ENCODE measurements at places on chromosomes 3 and 15.
A peak's percentile ranks its signal among the peaks of the same experiment; 100 is the strongest.

DNA sequence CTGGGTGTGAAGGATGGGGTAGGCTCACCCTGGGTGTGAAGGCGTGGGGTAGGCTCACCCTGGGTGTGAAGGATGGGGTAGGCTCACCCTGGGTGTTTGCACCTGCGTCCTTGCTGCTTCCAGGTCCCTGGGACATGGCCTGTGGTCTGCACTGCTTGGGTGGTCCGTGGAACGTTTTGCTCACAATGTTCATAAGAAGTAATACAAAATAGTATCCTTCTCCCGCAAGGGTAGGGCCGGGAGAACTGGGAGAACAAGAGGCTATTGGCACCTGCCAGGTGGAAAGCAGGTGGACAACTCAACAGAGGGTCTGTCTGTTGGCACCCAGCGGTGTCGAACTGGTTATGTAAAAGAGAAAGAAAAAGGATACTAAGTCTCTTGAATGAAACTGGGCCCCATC, 17.0 kb upstream of the PCSK6 start:
- DNase-seq = no peak

- DNase-seq = no peak
These were observed 96.5 kb upstream of the DNAJC19 start for GRCh38 chr3:181086011-181086410.

GRCh38 chr3:49133226-49133951, 539 bp upstream of the LAMB2 start:
- DNase-seq = peak; percentile 78

- no peak for DNase-seq
These were observed 125.1 kb downstream of the TJP1 start for GRCh38 chr15:29696950-29697738.

GRCh38 chr3:58116161-58116955, 94.4 kb downstream of the DNASE1L3 start:
- no peak for DNase-seq

- no peak for DNase-seq
These were observed 37.2 kb downstream of the SLC6A6 start for GRCh38 chr3:14439501-14440167.

- no peak for DNase-seq
These were observed 76.2 kb downstream of the CORO2B start for GRCh38 chr15:68654786-68655560.

GRCh38 chr3:78174821-78175220, 1134.9 kb downstream of the ROBO2 start:
- DNase-seq = no peak

GRCh38 chr3:156483002-156483401, 71.9 kb downstream of the SSR3 start:
- no peak for DNase-seq

GRCh38 chr3:43995547-43996378, 245.9 kb upstream of the TOPAZ1 start:
- no peak for DNase-seq

DNA sequence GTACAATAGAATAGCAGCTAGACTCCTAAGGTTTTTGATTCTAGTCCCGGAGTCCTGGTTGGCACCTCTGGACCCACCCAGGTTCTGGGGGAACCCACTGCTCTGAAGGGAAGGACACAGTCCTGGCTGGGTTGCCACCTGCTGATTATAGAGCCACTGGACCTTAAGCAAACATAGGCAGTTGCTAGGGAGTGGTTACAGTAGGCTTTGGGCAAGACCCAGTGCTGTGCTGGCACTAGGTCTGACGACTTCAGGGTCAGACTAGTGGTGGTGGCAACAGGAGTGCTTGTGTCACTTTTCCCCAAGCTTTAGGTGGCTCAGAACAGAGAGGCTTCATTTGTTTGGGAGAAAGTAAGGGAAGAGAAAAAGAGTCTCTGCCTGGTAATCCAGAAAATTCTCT, 109.8 kb upstream of the C3orf80 start:
- DNase-seq = no peak

DNA sequence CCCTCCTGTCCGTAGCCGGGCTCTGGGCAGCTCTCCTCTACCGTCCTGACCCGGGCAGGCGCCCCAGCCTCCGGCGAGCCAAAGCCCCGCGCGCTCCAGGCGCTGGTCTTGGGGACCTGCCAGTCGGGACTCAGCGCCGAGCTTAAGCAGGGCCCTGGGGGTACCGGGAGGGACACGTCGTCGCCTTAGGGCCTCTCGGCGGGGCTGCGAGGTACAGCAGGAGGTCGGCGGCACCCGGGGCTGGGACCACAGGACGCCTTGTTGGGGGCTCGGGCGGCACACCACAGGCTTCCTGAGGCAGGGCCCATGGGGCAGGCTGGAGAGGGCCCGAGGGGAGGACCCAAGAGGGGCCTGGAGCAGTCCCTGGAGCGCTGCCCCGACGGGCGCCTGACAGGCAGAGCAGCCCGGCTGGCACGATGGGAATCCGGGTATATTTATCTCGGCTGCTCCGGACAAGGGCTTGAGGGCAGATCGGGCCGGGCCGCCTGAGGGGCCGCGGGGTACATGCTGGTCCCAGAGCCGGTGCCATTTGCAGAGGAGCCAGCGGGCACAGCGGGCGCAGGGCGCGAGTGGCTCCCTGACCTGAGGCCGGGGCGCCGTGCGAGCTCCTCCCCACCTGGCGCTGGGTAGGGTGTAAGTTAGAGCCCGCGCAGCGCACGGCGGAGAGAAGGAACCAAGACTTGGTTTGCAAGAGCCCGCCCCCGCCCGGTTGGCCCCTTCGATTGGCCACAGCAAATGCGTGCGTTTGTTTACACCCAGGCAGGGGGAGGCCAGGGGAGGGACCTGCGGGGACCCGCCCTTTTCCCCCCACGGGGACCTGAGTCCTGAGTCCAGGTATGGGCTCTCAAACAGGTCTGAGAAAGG, 574 bp downstream of the SLC38A3 start:
- DNase-seq = no peak

- no peak for DNase-seq
These were observed 48.9 kb downstream of the PTH1R start for GRCh38 chr3:46926447-46926846.

DNA sequence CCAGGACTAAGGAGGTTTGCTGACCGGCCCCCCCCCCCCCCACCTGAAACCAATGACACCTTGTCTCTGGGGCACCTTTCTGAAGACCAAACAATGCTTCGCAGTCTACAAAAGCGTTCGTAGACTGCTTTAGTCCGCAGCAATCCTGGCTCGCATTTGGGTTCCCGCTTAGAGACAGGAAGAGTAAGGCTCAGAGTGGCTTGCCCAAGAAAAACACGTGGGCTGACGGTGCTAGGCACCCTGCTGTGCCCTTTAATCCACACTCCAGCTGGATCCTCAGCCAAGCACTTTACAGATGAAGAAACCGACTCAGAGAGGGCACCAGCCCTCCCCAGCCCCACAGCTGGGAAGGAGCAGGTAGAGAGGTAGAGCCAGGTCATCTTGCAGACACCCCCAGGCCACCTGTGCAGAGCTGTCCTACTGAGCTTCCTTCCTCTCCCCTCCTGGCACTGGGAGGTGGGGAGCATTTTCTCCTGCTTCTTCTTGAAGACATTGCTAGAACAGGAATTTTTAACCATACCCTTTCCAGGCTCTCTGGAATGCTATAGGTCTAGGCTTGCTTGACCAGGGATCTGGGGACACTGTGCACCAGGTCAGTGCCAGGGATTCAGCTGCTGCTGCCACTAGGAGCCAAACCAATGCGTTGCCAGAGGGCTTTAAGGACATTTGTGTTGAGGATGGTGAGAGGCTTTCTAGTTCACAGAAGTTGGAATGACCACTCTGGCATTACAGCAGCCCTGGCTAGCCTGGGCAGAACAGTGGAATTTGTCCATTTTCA, 1.0 kb upstream of the KLF15 start:
- DNase-seq = no peak

GRCh38 chr3:139689122-139689521, 11.3 kb upstream of the NMNAT3 start:
- no peak for DNase-seq

- no peak for DNase-seq
These were observed 4.3 kb downstream of the SNTN start for GRCh38 chr3:63656786-63657185.

GRCh38 chr3:82085356-82085755, 323.9 kb upstream of the GBE1 start:
- DNase-seq = no peak

GRCh38 chr15:47395076-47395475, 322.2 kb upstream of the SEMA6D start:
- DNase-seq = no peak

- DNase-seq = no peak
These were observed 824.1 kb downstream of the FHIT start for GRCh38 chr3:60427109-60427508.

DNA sequence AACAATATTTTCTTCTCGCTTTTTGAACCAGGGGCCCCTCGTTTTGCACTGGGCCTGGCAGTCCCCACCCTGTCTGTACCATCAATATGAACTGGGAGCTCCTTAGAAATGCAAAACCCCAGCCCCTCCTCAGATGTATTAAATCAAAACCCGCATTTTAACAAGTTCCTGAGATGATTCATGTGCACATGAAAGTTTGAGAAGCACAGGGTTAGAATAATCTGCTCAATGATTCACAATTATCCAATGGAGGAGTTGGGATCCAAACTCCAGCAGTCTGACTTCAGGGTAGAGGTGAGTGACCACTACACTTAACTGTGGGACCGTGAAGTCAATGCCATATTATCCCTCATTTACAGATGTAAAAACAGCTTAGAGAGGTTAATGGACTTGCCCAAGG, 256.4 kb downstream of the IGSF11 start:
- no peak for DNase-seq

- DNase-seq = no peak
These were observed 3.6 kb upstream of the LIMD1 start for GRCh38 chr3:45590822-45591546.

DNA sequence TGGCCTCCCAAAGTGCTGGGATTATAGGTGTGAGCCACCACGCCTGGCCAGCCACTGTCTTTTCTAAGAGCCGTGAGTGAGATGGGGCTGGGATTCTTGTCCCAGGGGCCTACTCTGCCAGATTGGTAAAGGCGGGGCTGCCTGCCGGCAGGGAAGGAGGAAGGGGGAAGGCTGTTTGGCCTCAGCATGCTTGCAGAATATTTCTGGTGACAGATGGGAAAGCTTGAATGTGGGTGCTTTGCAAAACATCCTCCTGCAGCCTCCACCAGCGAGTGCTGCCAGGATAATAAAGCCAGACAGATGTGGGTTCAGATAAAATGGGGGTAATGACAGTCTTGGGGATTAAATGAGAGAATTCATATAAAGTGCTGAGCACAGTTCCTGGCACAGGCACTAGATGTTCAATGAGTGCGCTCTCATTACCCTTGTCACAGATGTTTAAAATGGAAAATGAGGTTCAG, 19.8 kb upstream of the ACOX2 start:
- DNase-seq = no peak

GRCh38 chr3:1117843-1118473, 25.1 kb downstream of the CNTN6 start:
- no peak for DNase-seq

GRCh38 chr3:154428286-154429206, 1.4 kb downstream of the GPR149 start:
- no peak for DNase-seq

DNA sequence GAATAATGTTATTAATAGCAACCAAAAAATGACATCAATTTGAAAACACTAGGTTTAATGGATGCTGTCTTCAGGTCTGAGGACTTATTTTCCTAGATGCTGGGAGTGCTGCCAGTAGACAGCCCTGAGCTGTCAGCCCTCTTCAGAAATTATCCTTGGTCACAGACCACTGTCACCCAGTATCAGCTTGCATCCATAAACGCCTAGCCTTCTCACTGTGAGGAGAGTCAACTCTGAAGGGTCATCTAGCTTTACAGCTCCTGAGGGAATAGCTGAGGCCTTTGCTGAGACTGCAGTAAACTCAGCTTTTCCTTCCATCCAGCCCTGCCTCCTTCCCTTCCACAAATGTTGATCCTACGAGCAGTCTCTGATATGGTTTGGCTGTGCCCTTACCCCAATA, 19.4 kb upstream of the MNS1 start:
- peak; percentile 53 for DNase-seq

DNA sequence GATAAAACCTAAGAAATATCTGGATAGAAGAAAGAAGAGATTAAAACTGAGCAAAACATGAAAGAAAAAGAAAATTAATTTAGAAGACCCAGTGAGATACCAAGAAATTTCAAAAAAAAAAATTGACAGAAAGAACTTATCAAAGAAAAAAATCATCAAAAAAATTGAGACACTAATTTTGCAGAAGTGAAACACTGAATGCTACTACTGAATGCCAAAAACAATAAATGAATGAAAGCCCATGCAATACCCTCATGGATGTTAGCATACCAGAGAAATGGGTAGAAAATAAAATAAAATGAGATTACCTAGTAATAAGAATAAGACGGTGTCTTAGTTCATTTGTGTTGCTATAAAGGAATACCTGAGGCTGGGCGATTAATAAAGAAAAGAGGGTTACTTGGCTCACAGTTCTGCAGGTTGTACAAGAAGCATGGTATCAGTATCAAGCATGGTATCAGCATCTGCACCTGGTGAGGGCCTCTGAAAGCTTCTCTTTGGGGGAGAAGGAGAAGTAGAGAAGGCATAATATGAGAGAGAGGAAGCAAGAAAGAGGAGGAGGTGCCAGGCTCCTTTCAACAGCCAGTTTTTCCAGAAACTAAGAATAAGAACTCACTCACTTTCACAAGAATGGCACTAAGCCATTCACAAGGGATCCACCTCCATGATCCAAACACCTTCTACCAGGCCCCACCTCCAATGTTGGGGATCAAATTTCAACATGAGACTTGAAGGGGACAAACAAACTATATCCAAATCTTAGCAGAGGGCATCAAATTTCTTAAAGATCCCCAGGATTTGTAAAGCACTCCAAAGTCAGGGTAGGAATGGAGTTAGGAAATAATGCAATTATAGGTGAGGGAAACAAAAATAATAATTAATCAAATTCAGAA, 73.2 kb downstream of the BTLA start:
- DNase-seq = no peak

DNA sequence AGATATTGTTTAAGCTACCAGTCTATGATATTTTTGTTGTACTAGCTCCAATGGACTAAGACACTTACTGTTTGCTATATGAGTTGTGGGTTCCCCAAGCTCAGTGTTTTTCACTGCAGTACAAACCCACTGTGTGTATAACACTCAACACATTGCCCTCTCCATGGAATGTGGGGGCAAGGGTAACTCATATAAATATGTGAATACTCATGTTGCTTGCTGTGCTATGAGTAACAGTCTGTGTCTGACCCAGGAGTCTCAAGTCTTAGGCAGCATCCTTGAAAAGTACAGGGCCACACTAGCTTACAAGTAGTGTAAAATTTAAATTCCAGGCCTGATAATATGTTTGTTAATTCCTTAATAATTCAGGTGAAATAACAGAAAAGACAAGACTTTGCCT, 22.5 kb upstream of the CNTN3 start:
- DNase-seq = no peak

GRCh38 chr3:139239550-139239949, 104.3 kb upstream of the MRPS22 start:
- DNase-seq = no peak

DNA sequence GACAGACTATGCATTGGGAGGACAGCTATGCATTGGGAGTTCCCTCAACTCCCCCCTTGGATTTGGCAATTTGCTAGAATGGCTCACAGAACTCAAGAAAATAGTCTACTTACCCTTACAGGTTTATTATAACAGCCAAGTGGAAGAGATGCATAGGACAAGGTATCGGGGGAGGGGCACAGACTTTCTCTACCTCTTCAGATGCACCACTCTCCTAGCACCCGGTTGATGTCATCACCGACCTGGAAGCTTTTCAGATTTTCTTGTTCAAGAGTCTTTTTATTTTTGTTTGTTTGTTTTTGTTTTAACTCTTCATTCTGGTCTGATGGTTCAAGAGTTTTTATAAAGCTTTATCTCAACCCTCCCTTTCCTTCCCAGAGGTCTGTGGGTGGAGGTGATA, 20.7 kb upstream of the ADAMTS9 start:
- DNase-seq = no peak

GRCh38 chr15:43913941-43914340, 87.1 kb downstream of the WDR76 start:
- no peak for DNase-seq

Measured in left renal pelvis (tissue), 4 donors.